ENCODE measurements at places on chromosomes 12 and 14.

DNA sequence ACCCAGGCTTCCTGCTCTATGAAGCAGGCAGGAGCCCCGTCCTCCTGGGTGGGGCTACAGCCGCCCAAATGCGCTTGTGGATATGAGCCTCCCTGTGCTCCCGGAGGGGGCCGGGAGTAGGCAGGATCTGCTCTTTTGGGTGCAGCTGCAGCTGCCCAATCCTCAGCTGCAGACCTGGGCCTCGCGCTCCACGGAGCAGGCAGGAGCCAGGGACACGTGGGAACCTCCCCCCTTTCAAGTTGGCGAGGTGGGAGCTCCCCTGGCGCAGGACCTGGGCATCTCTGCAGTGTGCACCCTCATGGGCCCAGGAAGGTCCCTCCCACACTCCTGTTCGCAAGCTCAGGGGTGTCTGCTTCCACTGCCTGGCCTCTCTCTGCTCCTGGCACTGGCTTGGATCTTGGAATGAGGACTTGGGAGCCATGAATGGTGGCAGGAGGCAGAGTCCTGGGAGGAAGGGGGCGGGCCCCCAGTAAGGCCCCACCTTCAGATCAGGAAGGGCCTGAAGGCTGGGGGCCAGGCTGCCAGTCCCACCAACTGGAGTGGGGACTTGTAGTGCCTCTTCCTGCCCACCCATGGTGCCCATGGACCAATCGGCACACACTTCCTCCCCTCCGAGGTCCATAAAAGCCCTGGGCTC lies 61.3 kb downstream of the KLRG1 start:
- DNase-seq, result no peak

DNA sequence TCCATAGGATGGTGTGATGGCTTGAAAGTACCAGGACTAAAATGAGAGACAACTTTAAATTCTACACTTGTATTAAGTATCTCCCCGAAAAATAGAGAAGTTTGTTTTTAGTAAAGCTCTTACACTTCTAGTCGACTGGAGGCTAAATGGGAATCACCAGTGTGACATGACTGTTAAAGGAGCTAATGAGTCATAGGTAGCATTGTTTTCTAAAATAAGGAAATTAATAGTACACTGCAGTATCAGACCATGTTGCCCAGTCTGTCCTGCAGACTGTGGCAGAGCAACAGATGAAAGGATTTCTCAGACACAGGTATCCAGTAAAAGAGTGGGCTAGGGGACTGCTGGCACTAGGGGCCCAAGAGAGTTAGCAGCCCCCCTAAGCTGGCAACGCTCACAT lies 140.1 kb downstream of the TMEM117 start:
- no peak for DNase-seq

GRCh38 chr14:22448035-22448904 lies 140.8 kb downstream of the DAD1 start:
- DNase-seq, result no peak

DNA sequence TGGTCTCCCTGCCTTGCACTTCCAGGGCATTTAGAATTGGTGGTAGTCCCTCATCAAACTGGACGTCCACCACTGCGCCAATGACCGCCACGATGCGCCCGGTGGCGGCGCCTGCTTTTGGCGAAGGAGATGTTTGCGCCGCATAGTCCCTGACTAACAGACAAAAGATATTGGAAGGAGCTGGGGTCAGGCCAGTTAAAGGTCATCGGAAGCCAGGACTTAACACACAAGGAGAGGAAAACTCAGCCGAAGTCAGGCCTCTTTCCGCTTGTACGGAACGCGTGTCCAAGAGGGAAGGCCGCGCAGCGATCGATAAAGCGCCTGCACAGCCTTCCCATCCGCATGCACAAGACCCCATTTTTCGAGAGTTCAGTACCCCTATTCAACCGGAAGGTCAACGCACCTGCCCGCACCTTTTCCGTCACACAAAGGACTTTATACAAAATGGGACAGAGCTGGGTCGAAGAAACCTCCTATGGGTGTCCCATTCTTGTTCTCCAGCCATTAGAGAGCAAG lies 525 bp downstream of the ATP5F1B start:
- no peak for DNase-seq

DNA sequence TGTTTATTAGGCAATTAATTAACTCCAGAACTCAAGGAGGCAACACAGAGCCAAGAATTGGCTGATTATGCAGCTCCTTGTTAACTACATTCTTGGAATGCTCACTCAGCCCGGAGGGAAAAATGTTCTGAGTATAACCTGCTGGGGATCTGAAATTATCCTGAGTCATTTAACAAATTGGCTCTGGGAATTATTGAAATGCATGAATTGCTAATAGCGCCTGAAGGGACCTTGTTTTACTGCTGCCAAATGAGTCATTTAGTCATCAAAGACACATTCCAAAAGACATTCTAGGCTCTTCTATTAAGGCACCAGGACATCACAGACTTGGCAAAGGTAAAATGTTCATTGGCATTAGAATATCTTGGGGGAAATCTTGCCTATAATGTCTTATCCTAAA lies 13.0 kb downstream of the TMEM52B start:
- no peak for DNase-seq

All from stimulated activated CD8-positive, alpha-beta memory T cell treated with anti-CD3 and anti-CD28 coated beads, Interleukin-15, amount 100 ng/mL, for 1 hour (primary cell).